ENCODE measurements at places on chromosomes 6 and 20. TPM values are rescaled to one million over a fixed set of nuclear protein-coding genes. Genes with fewer than 3 reads are reported as not detected.

DNA sequence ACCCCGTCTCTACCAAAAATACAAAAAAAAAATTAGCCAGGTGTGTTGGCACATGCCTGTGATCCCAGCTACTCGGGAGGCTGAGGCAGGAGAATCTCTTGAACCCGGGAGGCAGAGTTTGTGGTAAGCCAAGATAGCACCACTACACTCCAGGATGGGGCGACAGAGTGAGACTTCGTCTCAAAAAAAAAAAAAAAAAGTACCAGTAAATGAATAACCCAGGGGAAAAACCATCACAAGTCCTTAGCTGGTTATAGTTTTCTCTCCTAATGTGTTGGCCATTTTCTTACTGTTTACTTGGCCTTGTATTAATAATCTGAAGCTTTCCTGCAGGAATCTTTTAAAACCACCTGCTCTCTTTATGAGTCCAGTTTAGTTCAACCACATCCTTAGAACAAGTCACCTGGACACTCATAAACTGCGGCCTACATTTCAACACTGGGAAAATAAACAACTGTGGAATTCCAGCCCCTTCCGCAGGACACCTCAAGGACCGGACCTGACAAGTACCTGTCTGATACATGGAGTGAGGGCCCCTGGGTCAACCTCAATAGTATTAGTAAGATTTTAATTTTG is 102.6 kb downstream of the ATP9A start:
- DNase-seq = no peak

GRCh38 chr6:41874741-41875140 is 20.4 kb downstream of the USP49 start:
- DNase-seq = no peak

Gene HM13
- 31.6 TPM for total RNA-seq

Gene SEMG1
- not detected for total RNA-seq

Measured in lung microvascular endothelial cell (primary cell).